ENCODE measurements at places on chromosomes 7 and 10. TPM values are rescaled to one million over a fixed set of nuclear protein-coding genes. Genes with fewer than 3 reads are reported as not detected.
A peak's percentile ranks its signal among the peaks of the same experiment; 100 is the strongest.

The SPDYE6 gene
- total RNA-seq = not detected

The NODAL gene
- total RNA-seq = 4.6 TPM

DNA sequence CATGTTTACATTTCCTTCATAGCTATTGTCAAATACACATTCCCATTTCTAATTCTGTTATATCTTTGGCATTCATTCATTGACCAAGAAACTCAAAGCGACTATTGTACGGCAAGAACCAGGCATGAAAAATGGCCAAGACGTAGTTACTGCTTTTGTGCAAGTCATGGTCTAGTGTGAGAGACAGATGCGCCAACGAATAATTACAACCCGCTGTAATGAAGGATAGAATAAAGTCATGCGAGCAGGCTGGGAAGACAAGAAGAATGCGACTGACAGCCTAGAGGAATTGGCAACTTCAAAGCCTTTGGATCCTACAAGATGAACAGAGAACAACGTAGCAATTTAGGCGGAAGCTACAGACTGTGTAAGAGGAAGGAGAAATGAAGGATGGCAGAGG lies 221.2 kb downstream of the CALN1 start:
- DNase-seq = no peak

- DNase-seq = peak; percentile 50
These were observed 427.9 kb upstream of the CELF2 start for GRCh38 chr10:10589540-10590303.

DNA sequence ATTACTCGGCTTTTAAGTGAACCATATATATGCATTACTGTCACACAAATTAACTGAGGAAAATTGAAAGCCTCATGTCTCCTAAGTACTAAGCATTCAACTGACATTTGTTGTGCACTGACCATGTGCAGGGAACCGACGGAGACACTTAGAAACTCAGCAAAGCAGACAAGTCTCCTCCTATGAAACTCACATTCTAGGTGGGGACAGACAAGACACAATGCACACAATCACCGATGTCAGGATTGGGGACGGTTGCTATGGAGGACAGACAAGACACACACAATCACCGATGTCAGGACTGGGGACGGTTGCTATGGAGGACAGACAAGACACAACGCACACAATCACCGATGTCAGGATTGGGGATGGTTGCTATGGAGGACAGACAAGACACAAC lies 134.0 kb downstream of the PTPRN2 start:
- no peak for DNase-seq

- DNase-seq = peak; percentile 36
These were observed 472.0 kb upstream of the AKR1E2 start for GRCh38 chr10:4353964-4354363.

DNA sequence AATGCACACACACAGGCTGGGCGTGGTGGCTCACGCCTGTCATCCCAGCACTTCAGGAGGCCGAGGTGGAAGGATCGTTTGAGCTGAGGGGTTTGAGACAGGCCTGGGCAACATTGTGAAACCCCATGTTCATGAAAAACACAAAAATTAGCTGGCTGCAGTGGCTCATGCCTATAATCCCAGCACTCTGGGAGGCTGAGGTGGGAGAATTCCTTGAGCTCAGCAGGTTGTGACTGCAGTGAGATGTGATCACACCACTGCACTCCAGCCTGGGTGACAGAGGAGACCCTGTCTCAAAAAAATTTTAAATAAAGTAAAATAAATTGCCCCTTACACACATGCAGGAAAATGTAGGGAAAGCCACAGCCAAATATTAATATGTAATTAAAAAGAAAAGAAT lies 44.1 kb downstream of the RNF32 start:
- no peak for DNase-seq

DNA sequence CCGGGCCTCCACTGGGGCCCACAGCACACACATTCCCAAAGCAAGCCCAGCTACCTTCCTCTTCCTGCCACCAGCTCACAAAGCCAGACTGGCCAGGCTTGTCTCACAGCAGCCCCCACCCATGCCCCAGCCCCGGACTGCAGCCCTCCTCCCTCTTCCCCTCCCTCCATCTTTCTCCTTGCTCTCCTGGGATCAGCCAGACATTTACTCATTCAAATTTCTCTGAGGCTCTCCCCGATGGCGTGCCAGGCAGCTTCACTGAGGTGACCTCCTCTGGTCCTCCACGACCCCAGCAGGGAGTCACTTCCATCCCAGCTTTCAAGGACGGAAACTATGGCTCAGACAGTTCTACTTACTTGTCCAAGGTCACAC lies 187.5 kb downstream of the GRID1 start:
- no peak for DNase-seq

The KCNH2 gene
- 25.3 TPM for total RNA-seq

GRCh38 chr7:115085421-115085820 lies 163.5 kb downstream of the MDFIC start:
- no peak for DNase-seq

The PRSS1 gene
- total RNA-seq = 2.4 TPM

- peak; percentile 27 for DNase-seq
These were observed 982 bp downstream of the COBL start for GRCh38 chr7:51315393-51316261.
